ENCODE measurements at places on chromosomes 11 and 22.

DNA sequence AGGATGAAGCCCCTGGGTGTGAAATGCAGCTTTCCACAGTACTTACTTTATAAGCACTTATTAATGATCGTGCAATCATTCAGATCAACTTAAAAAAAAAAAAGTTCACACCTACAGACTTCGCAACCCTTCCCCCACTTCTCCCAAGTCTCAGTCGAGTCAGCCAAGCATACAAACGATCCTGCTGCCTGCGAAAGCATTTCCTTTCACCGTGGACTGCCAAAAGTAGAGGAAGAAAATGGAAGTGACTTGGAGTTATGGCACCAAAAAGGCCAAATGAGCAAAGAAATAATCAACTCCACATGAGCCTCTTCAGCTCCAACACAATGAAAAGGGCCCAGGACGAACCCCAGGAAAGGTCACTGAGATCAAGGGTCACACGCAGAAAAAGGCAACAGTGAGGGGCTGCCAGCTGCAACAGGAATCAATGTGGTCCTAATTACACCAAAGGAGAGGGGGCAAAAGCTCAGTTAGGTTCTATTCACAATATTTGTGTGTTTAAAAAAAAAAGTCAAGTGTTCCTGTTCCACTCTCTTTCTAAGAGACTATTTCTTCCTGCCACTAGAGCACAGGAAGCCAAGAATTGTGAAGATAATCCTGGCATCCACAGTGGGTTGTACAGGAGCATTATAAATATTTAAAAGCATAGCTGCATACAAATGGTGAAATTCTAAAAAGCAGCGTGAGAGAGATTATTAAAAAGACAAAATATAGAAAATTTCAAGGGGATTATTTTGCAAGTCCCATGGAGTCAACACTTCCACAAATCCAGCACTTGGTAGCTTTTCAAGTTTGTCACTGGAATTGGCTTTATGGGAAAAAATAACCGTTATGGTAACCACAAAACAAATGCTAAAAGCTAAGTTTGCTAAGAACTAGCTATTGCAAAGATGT lies 28.4 kb downstream of the CDON start:
- no peak for DNase-seq

DNA sequence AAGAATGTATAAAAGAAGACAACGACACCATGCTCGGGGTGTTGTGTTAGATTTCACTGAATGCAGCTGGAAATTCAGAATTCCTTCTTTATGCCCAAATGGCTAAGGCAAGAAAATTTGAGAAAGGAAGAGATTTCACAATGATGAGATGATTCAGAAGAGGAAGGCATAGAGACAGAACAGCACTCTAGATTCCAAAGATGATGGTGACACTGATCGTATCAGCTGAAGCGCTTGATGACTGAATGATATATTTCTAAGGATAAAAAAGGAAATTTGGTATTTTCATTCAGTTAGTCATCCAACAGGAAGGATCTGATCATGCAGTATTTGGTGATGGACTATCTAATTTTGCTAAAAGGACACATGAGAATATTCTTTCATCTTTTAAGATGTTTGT lies 189.2 kb downstream of the EFCAB6 start:
- DNase-seq = no peak

GRCh38 chr11:26931248-26931631 lies 62.7 kb upstream of the FIBIN start:
- no peak for DNase-seq

GRCh38 chr22:36510384-36510783 lies 3.5 kb upstream of the FOXRED2 start:
- no peak for DNase-seq

- no peak for DNase-seq
These were observed 15.9 kb upstream of the EI24 start for GRCh38 chr11:125553357-125553756.

GRCh38 chr11:82718307-82718706 lies 15.4 kb downstream of the FAM181B start:
- no peak for DNase-seq

- DNase-seq = no peak
These were observed 1.6 kb downstream of the C1QTNF5 start for GRCh38 chr11:119338965-119339588.

- DNase-seq = no peak
These were observed 157.2 kb upstream of the TMEM45B start for GRCh38 chr11:129658526-129658867.

- DNase-seq = no peak
These were observed 115.1 kb downstream of the ARFGAP2 start for GRCh38 chr11:47061429-47062178.

DNA sequence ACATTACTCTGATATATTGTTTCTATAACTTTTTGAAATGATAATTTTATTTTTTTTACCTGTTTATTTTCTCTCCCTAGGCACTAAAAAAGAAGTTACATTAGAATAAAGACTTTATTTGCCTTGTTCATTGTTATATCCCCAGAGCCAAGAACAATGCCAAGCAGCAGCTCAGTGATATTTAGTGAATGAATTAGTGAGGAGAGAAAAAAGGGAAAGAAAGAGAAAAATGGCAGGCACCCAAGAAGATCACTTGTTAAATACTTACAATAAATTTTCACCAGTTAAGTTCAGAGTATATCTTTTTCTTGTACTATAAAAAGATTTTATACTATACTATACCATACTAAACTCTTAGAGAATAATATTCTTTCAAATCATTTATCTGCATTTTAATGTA lies 13.3 kb upstream of the ANO5 start:
- DNase-seq = no peak

DNA sequence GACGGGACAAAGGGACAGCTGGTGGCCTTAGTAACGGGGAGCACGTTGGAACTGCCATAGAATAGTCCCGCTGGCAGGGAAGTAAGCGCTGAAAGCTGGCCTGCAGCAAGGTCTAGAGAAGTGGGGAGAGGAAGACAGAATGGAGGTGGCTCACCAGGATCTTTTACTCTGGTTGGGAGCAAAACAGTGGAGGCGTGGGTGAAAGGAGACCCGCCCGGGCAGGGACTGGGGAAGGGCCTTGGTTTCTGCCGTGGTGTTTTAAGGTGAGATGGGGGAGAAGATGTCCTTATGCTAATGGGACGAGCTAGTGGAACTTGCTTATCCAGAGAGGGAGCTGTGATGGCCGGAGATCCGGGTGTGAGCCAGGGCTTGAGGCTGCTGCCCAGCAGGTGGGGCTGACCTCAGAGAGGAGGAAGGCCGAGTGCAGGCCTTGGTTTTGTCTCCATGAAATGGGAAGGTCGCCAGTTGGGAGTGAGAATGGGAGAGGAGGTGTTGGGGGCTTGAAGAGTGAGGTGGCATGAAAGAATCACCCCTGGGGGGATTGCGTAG lies 56.4 kb upstream of the CTTN start:
- DNase-seq = no peak

- DNase-seq = no peak
These were observed 201.5 kb upstream of the LUZP2 start for GRCh38 chr11:24295360-24295759.

DNA sequence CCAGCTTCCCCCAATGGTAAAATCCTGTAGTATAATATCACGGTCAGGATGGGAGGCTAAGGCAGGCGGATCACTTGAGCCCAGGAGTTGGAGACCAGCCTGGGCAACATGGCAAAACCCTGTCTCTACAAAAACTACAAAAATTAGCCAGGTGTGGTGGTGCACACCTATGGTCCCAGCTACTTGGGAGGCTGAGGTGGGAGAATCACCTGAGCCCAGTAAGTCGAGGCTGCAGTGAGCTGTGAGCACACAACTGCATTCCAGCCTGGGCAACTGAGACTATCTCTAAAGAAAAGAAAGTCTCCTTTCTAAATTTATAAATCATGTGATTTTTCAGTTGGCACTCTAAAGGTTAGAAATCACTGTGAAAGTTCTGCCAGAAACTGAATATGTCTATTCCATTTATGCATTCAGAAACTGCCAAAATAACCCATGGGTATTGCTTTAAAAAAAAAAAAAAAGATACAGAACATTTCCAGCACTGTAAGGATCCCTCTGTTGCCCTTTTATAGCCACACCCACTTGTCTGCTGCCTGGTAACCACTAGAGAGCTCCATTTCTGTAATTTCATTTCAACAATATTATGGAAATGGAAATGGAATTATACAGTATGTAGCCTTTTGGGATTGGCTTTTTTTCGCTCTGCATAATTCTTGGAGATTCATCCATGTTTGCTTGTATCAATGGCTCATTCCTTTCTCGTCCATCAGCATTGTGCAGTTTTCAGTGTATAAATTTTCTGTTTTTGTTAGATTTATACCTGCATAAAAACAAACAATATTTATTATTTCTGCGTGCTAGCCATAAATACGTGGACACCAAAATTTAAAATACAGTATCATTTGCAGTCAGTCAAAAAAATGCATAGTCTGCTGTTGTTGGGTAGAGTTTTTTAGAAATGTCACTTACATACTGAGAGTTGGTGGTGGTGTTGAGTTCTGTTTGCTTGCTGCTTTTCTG lies 9.4 kb downstream of the CDC45 start:
- no peak for DNase-seq

DNA sequence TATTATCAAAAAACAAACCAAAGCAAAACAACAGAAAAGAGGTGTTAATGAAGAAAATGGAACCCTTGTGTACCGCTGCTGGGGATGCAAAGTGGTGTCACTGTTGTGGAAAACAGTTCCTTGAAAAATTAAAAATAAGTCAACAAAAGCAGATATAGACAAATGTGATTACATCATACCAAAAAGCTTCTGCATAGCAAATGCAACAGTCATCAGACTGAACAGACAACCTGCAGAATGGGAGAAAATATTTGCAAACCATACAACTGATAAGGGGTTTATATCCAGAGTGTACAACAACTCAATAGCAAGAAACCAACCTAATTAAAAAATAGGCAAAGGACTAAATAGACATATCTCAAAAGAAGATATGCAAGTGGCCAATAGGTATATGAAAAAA lies 22.9 kb upstream of the CARS1 start:
- DNase-seq = no peak

GRCh38 chr11:75311858-75312288 lies 39.6 kb downstream of the ARRB1 start:
- no peak for DNase-seq

All from stimulated activated CD4-positive, alpha-beta T cell treated with anti-CD3 and anti-CD28 coated beads, Interleukin-4, amount 100 ng/mL, for 1 hour (primary cell).